ENCODE measurements at places on chromosomes 16 and 17. TPM values are rescaled to one million over a fixed set of nuclear protein-coding genes. Genes with fewer than 3 reads are reported as not detected.
A peak's percentile ranks its signal among the peaks of the same experiment; 100 is the strongest.

TBC1D3L gene
- total RNA-seq, result 20.0 TPM

COTL1 gene
- total RNA-seq, result 232 TPM

HNF1B gene
- not detected for total RNA-seq

MYCBPAP gene
- 6.8 TPM for total RNA-seq

STX1B gene
- total RNA-seq, result 2.1 TPM

TMEM100 gene
- total RNA-seq, result not detected

MT1M gene
- total RNA-seq, result not detected

CES3 gene
- 1.9 TPM for total RNA-seq

TOX3 gene
- not detected for total RNA-seq

SCNN1G gene
- total RNA-seq, result not detected

SMPD3 gene
- total RNA-seq, result 0.51 TPM

UNC13D gene
- 17.8 TPM for total RNA-seq

KRTAP17-1 gene
- total RNA-seq, result not detected

DLX4 gene
- 1.3 TPM for total RNA-seq

DNA sequence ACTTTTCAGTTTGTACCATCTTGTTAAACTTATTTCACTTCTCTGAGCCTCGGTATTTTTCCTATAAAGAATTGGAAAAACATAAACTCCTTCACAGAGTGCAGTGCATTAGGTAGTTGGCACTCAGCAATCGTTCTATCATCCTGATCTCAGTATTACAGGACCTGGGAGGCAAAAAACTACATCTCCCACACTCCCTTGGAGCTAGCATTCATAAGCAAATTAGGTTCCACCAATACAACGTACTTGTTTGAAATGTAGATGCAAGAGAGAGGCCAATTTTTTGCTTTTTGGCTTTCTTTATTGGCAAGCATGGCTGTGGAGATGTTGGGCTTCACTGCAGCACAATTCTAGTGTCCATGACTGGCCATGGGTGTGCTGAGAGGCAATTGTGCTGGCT is 285.2 kb downstream of the CA10 start:
- no peak for DNase-seq

- DNase-seq, result no peak
Measured at GRCh38 chr16:28607116-28607623, 2.7 kb downstream of the SULT1A1 start.

DNA sequence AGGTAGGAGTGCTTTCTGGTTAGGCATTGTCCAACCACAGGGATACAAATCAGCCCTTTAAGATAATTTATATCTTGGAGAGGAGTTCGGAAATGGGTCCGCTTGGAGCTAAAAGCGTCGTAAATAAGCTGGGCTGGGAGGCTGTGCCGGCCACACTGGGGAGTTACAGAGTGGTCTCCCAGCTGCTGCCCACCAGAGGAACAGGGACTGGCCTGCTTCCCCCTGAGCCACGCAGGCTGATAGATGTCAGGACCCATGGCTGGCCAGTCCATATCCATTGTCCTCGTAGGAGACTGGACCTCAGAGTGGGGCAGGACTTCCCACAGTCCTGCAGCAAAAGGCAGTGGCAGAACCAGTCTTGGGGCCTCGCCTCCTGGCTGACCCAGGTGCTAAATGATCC is 12.6 kb upstream of the WSCD1 start:
- no peak for DNase-seq

GRCh38 chr17:21094298-21094704 is 32.5 kb upstream of the DHRS7B start:
- no peak for DNase-seq

- peak; percentile 76 for DNase-seq
Measured at GRCh38 chr17:61410141-61411010, 10.7 kb downstream of the TBX2 start.

DNA sequence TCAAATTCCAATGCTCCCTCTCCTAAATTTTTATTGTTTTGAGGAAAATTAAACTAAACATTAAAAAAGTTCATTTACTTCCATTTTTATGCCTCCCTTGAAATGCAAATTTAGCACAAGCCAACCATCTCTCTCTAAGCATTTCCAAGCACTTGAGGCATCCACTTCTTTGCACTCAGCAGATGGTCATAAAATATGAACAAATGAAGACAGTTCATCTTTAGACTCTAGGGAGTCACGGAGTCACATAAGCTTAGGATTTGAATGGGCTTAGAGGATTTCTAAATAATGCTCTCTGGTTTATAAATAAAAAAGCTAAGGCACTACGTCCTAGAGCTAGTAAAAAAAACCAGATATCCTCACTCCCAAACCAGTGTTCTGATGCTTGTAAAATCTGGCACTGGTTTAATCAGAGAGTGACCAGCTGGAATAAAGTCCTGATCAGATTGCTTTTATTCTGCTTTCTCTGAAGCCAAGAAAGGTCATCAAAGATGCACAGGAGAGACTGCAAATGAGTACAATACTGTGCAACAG is 204.2 kb downstream of the CA10 start:
- no peak for DNase-seq

DNA sequence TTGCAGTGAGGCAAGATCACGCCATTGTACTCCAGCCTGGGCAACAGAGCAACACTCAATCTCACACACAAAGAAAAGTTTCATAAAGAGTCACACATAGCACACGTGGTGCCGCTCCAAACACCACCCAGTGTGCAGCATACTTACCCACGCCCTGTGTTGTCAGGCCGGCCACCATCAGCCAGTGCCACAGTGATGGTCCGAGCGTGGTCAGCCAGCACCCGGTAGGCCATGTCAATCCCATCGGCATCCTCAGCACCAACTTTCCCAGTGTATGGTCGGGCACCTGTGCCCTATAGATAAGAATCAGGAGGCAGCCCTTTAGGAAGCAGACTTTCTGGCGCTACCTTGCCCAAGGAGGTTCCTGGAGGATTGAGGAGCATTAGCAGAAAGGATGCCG is 17.7 kb upstream of the EXOSC6 start:
- DNase-seq, result no peak

DNA sequence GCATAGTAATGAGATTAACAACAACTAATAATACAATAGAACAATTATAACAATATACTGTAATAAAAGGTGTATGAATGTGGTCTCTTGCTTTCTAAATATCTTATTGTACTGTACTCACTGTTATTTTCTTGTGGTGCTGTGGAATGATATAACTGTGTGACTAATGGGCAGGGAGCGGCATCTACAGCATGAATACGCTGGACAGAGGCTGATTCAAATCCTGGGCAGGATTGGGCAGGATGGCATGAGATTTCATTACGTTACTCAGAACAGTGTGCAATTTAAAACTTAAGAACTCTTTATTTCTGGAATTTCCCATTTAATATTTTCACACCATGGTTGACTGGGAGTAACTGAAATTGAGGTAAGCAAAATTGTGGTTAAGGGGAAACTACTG is 1239.8 kb upstream of the GOT2 start:
- no peak for DNase-seq

GRCh38 chr16:69482410-69482991 is 58.1 kb downstream of the CYB5B start:
- no peak for DNase-seq

DNA sequence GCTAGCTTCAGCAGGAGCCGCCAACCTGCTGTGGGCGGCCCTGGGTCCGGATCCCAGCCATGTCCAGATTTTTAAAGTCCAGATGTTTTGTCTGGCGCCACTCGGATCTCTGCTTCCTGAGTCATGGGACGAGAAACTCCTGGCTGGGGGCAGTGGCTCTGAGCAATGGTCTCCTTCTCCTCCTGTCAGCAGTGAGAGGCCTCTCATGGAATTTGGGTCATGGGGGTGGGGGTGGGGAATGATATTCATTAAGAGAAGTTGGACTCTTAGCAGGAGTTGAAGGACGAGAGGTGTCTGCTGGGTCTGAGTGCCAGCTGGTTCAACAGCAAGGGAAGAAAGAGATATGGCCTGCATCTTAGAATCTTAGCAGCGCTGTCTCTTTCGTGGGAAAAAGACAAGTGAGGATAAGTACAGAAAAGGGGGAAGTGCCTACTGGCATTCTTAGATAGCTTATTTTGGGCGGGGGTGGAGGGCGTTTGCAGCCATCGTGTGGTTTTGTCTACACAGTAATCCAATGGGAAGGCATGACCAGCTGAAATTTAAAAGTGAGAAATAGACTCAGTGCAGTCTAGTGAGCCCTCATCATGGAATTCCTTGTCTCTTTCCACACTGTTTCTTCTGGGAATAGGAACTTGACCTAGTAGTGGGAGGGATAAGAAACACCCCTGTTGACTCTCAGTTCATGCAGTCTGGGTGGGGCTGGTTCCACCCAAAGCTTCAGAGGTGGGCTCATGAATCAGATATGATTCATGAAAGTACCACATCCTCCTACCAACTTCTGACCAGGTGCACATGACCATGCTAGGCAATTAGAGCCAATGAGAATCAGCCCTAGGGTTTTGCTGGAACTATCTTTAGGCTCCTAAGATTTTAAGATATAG is 80.5 kb downstream of the MYH13 start:
- no peak for DNase-seq

DNA sequence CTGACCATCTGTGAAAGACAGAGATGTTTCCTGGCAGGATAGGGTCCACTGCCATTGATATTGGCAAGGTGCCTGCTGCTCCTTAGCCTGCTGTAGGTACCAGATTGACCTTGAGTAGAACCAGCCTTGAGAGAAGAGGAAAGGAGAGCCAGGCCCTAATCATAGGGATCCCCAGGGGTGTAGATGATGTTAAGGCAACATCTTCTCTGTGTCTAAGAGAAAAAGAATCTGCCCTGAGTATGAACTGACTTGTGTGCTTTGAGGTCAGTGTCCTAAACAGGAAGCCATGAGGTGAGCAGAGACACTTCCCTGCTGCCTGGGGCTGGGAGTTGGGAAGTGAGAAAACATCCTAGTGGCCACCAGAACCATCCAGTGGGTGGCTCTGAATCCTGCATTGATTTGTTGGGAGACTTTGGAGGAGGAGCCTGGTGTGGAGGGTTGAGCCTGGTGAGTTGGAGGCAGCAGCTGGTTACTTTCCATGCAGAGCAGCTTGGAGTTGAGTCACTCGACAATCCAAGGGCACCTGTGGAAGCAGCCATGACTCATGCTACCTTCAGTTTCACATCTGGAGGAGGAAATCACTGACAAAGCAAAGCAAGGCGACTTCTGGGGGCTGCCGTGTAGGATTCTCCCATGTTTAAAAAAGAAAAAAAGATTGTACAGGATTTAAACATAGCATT is 47.8 kb downstream of the BMERB1 start:
- no peak for DNase-seq

DNA sequence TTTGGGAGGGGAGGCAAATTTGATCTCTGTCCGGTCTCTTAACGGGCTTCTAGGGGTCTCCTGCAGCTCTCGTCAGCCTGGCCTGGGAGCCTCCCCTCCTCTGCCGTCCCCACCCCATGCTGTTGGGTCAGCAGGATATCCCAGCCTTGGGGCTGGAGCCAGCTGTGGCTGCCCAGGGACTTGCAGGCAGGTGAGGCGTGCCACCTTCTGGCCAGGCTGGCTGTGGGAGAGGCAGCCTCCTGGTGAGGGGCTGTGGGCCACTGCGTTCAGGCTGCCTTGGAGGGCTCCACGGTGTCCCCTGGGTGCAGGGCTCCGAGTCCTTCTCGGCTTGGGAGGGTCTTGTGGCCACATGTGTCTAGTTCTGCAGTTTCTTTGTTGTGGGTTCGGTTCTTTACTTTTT is 34.6 kb downstream of the TBCD start:
- DNase-seq, result peak; percentile 48

GRCh38 chr17:77140878-77141767 is at the start of gene SEC14L1:
SEC14L1 (plus strand) TSS chr17:77140969; CDS start chr17:77143597, 2,628 bp downstream.
- peak; percentile 82 for DNase-seq

GRCh38 chr17:28760601-28761562 is 17.1 kb downstream of the TRAF4 start:
- DNase-seq, result no peak

GRCh38 chr17:27157898-27158297 is 136.0 kb upstream of the WSB1 start:
- DNase-seq, result no peak

- no peak for DNase-seq
Measured at GRCh38 chr17:42530952-42531454, 5.0 kb upstream of the NAGLU start.

DNA sequence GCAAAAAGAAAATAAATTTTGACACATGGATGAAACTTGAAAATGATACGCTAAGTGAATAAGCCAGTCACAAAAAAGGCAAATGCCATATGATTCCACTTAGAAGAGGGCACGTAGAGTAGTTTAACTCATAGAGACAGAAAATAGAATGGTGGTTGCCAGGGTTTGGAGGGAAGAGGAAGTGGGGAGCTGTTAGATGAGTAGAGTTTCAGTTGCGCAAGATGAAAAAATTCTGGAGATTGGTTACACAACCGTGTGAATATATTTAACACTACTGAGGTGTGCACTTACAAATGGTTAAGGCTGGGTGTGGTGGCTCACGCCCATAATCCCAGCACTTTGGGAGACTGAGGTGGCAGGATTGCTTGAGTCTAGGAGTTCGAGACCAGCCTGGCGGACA is 93.4 kb upstream of the TMEM132E start:
- DNase-seq, result no peak

DNA sequence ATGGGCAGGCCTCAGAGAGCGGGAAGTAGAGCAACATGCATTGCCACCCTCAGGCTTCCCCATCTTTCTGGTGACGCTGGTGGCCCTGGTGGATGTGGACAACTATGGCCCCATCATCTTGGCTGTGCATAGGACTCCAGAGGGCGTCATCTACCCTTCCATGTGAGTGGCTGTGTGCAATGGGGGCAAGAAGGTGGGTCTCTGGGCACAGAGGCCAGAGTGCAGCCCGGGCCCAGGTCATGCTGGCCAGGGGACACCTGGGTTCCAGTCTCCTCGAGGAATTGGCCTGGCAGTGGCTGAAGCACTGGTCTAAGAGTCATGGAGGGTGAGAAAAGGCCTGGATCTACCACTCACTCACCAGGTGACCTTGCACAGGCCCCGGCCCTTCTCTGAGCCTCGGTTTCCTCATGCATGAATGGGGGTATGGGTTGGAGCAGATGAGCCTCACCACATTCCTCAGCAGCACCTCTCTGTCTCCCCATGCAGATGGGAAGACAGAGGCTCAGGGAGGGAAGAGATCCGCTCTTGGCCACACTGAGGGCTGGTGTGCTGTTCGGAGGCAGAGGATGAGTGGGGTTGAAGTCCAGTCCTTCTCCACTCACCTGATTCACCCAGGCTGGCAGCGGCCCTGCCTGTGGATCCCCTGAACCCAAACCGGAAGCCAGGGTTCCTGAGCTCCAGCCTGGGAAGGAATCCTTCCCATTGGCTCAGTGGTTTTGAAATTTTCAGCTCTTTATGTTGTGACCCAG is 7.2 kb upstream of the ADGRG3 start:
- no peak for DNase-seq
